ENCODE measurements at places on chromosomes 4 and X.

GRCh38 chr4:158535130-158535614, 13.5 kb downstream of the RXFP1 start:
- DNase-seq = no peak

DNA sequence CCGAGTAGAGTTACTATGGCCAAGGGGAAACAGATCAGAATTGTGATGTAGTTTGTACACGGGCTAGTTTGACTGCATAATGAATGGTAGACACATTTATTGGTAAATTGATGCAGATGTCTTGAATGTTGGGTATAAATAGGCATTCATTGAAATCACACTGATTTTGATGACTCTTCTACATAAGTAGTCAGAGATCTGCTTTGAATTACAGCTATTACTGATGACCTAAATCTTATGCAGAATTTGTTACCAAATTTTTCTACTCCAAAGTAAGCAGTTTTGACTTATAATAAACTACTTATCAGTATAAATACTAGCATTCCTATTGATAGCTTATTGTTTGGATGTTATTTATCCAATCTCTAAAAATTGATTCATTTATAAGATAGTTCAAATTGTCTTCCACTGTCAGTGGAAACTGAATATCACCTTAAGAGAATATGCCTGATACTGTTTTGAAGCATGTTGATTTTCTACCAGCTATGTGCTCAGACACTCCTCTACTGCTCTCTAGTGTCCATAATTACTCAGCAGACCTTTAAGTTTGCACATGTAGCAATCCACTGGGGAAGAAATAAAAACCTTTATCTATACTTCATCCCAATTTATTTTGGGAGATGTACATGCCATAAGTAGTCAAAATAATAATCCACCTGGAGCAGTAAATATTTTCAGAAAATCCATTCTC, 120.3 kb downstream of the RASL11B start:
- peak; percentile 41 for DNase-seq

DNA sequence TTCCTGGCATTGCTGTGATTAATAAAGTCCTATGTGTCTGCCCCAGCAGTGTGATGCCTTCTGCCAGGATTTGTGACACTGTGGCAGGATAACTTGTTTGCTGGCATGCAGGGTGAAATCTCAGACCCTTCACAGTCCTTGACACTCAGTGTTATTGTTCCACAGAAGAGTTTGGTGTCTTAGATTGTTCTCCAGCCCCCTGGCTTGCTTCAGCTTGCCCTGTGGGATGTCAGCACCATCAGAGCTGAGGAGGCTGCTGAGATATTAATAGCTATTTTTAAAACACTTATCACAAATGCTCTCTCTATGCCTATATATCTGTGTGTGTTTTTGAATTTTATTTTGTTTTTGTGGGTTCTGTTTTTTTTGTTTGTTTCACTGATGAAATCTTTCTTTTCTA, 136.9 kb downstream of the TSPAN5 start:
- no peak for DNase-seq

DNA sequence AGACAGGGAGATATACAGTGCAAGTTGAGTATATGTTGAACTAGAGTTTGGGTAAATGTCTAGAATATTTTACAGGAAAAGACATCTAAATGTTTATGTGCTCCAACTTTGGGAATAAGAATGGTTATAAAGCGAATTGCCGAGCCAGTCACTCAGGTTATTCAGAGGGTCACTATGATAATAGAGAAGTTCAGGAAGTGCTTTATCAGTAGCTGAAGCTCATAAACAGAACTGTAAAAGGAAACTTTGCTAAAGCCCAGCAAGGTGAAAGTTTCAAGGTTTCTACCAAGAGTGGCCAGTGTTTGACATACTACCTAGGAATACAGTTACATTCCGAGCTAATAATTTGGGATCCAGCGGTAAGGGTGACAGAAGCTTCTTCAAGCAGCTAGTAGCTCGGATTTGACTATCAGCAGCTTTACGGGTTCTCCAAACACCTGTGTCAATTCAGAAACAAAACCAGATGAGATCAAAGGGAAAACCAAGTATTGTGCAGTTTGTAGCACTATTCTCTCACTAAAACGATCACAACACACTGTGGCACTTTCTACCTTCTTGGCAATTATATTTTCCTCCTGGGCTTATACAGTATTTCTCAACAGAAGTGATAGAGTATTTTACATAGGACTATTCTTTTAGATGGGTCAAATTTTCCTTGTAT, 17.2 kb upstream of the BCLAF3 start:
- no peak for DNase-seq

All from HAP-1 (cell line).